ENCODE measurements at places on chromosomes 6 and 20.
A peak's percentile ranks its signal among the peaks of the same experiment; 100 is the strongest.

DNA sequence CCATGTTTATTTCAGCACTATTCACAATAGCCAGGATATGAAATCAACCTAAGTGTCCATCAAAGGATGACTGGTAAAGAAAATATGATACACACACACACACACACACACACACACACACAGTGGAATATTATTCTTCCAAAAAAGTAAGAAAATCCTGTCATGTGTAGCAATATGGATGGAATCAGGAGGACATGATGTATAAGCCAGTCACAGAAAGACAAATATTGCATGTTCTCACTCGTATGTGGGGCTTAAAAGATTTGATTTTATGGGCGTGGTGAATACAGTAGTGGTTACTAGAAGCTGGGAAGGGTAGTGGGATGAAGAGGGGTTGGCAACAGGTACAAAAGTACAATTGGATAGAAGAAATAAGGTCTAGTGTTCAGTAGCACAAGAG lies 207.0 kb upstream of the PRDM1 start:
- no peak for DNase-seq

DNA sequence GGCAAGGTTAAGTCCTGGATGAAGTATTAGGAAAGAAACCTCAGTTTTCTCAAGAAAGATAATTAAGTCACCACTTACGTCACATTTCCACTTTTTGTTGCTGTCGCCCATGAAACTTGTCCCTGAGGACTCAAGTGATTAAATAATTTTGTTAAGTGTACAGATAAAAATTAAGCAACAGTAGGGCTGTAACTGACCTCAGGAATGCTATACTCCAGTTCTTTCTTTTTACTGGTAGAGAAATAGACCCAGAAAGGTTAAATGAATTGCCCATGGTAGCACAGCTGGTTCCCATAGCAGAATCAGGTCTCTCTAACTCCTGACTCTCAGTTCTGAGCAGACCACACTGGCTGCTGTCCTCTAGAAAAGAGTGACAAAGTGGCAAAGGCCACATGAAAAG lies 54.5 kb downstream of the CLIC5 start:
- no peak for DNase-seq

DNA sequence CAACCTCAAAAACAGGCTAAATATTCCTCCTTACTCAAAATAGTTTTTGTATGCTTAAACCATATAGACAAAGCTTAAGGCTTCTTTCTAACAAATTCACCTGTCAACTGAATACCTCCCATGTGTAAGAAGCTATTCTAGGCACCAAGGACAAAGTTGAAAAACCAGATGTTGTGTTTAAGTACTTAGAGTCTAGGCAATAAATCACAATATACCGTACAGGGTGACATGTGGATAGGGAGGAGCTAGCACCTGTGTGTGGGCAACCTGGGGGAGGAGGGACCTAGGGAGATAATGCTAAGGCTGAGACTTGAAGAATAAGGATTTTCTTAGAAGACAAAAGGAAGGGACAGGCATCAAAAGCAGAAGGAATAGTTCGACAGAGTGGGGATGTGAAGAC lies 123.5 kb downstream of the LMBRD1 start:
- no peak for DNase-seq

GRCh38 chr6:136846046-136846445 lies 23.7 kb downstream of the PEX7 start:
- peak; percentile 53 for DNase-seq

- DNase-seq = no peak
These were observed 205.9 kb downstream of the ZMYND8 start for GRCh38 chr20:47150403-47151152.

DNA sequence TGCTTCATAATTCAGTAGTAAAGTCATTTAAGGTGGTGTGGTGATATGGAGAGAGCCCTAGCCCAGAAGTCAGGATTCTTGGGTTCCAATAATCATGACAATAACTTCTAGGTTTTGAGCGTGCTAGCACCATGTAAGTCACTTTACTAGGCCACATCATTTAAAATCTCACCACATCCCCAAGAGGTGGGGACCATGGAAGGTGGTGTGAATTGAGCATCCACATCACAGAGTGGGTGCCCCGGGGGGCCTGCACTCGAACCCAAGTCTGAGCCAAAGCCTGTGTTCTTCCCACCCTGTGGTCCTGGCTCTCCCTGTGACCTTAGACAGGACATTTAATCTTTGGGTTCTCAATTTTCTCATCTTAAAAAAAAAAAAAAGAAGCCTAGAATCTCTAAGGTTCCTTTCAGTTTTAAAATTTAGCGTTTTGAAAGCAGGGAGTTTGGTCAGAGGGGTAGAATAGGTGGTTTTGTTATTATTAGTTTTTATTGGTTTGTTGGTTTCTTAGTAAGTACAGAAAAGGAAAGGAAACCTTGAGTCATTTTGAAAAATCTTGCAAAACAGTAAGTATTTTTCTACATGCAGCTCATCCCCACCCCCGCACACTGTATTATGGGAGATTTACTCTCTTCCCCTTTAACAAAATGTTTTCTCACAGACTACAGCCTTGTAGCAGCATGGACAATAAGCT lies 26.4 kb downstream of the ARMC2 start:
- DNase-seq = no peak

DNA sequence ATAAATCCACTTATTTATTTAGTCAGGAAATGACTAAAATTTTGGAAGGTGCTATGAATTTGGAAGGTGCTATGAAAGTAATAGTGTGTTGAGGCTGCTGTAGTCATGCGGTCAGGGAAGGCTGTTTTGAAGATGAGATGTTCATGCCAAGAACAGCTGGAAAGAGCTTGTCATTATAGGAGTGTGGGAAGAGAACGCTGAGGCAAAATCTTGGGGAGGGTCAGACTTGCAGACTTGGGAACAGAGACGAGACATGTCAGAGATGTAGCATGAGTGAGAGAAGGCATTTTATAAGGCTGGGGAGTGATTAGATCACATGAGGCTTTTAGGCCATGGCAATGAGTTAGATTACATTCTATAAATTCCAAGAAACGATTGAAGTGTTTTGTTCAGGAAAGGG lies 124.0 kb upstream of the B3GAT2 start:
- DNase-seq = peak; percentile 60

GRCh38 chr6:89475634-89476033 lies 42.7 kb downstream of the ANKRD6 start:
- peak; percentile 13 for DNase-seq

- no peak for DNase-seq
These were observed 461.9 kb downstream of the QKI start for GRCh38 chr6:163876391-163876790.

DNA sequence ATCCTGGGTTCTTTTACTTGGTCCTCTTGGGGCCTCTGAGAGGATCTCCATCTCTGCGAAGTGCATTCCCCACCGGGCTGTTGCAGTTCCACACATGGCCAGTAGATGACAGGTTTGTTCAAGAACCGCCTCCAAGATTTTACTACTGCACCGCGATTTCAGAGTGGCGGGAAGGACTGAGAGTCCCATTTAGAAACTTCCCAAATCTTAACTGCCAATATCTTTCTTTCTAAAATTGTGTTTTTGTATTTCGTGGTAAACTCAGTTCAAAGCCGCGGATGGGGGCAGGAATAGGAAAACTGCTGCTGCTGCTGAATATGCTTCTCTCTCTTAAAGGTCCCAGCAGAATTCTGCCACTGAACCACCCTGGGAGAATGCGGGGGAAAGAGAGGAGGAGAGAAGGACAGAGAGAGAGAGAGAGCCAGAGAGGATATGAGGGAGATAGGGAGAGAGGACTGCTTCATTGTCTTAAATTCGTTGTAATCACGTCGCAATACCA lies 8.6 kb upstream of the BTNL2 start:
- peak; percentile 42 for DNase-seq

GRCh38 chr20:13017235-13017634 lies 8.5 kb downstream of the SPTLC3 start:
- no peak for DNase-seq

- DNase-seq = no peak
These were observed 41.3 kb downstream of the EDN1 start for GRCh38 chr6:12331474-12331873.

DNA sequence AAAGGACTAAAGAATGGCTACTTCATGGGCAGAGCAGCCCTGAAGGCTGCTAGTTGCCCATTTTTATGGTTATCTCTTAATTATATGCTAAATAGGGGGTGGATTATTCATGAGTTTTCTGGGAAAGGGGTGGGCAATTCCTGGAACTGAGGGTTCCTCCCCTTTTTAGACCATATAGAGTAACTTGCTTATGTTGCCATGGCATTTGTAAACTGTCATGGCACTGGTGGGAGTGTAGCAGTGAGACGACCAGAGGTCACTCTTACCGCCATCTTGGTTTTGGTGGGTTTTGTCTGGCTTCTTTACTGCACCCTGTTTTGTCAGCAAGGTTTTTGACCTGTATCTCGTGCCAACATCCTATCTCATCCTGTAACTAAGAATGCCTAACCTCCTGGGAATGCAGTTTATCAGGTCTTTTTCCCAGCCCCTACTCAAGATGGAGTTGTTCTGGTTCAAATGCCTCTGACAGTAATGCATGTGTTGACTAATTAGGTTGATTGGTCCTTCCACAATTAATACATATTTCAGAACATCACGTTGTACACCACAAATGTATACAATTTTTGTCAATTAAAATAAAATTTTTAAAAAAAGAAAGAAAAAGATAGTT lies 139.5 kb downstream of the PDE7B start:
- DNase-seq = no peak

- peak; percentile 18 for DNase-seq
These were observed 1.7 kb upstream of the TCP11 start for GRCh38 chr6:35142588-35143569.

- DNase-seq = no peak
These were observed 18.2 kb upstream of the TAGAP start for GRCh38 chr6:159062976-159063375.

DNA sequence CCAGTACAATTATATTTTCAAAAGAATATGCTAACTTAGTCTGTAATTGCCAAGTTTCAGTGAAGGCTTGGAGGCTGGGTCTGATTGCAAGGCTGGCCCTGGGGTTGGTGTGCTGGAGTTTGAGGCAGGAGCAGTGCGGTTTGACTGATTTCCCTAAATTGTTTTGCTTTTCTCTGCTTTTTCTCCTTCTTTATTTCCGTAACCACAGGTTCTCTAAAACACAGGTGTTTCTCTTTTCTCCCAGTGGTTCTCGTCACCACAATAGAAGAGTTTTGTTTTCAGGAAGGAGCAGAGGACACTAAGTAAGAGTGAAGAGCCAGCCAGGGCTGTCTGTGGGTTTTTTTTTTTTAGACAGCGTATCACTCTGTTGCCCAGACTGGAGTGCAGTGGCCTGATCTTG lies 8.2 kb upstream of the SNX9 start:
- no peak for DNase-seq

Data from astrocyte of the cerebellum (primary cell).